ENCODE measurements at places on chromosomes 13 and 19.
A peak's percentile ranks its signal among the peaks of the same experiment; 100 is the strongest.

DNA sequence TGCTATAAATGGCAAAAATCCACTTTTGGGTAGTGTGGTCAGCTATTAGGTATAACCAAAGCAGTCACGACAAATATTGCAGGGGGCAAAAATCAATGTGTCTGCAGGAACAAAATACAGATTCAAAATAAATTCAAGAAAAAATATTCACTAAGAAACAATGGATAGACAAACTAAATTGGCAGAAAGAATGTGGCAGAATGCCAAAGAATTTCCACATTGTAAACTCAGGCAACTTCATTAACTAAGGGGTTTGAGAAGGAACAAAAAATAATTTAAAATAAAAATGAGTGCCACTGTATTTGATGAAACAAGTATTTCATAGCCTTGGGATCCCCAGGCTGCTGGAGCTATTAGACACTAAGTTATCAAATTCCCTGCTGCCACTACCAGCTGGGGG lies 193.1 kb downstream of the VWA8 start:
- DNase-seq: no peak

DNA sequence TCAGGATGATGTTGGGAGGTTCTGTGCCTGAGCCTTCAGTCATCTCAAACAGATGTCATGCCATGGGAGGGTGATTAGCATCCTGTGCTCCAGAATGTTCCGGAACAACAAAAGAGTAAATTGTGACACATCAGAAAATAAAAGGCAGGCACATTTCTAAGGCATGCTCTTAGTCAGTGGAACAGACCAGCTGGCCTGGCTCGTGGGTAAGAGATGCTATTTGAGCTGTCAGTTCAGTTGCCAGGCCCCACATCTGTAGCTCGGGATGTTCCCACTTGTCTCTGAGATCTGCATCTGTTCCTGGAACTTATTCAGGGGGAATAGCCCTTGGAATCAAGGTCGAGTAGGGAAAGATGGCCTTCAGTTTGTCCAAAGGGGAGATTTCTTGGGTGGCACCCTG lies 26.0 kb downstream of the OLFM4 start:
- DNase-seq: peak; percentile 49

DNA sequence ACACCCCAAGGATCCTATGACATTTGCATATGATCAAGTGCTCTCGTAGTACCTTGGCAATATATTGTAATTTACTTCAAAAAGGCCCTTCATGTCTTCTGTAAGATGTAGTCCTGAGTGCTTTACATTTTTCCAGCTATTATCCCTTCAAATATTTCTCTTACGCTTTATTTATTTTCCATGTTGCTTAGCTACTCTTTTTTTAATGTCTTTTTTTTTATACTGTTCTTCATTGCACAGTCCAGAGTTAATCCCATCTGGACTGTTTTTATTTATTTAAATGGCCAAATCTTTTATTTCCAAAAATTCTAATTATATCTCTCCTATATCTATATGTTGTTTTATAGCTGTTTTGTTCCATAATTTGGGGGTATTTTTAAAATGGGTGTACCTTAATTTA lies 371.3 kb downstream of the SLC7A1 start:
- no peak for DNase-seq

DNA sequence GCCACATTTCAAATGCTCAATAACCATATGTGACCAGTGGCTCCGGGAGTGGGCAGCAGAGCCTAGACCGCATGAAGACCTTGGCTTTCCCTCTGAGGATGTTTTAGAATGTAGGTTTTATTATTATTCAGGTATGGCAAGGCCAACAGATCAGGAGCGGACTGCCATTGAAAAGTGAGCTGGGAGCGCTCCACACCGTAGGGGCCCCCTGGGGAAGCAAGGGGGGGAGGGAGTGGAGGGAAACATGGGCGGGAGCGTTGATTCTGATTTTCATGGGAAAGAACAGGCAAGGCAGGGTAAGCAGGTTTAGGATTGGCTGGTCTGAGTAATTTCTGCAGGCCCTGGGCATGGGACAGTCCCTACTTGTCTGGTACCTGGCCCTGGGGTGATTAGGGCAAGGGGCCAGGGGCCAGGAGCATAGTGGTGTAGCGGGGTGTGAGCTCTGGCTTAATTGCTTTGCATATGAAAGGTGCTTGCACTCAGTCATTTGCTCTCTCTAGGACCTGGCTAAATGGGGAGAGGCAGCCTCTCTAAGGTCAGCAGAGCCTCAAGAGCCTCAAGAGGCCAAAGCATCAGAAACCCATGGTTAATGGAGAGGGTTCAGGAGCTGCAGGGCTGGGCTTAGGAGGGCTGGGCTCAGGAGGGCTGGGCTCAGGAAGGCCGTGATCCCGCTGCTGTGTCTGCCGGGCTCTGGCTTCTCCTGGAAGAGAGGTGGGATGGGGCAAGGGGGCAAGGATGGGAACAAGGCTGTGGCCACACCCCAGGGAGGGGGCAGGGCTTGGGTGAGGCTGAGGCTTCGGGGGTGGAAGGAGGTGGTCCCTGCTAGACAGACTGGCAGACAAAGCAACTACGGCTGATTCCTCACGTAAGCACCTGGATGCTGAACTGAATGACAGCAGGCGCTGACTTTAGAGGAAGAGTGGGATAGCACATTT lies 82.0 kb upstream of the WASF3 start:
- no peak for DNase-seq

DNA sequence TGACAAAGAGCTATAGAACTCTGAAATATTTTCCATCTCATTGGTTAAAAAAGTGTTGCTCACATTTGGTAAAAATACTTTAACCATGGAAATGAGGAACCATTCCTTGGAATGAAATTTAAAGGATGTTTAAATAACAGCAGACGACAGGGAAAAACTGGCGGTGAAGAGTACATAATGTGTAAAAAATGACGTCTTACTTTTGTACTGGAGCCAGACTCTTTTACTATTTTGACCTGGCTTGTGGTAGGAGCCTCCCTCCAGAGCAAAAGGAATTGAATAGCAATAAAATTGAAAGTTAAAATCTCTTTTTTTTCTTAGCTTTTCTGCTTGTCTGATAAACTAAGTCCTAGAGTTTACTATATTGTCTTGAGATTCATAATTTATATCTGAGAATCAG lies 426.2 kb upstream of the KLHL1 start:
- no peak for DNase-seq

- peak; percentile 34 for DNase-seq
These were observed 3.0 kb upstream of the COX6B1 start for GRCh38 chr19:35644987-35645679.

GRCh38 chr19:7597689-7598088 lies 2.0 kb downstream of the CAMSAP3 start:
- no peak for DNase-seq

- DNase-seq: no peak
These were observed 48.3 kb upstream of the ATP12A start for GRCh38 chr13:24631922-24632321.

- DNase-seq: no peak
These were observed 47.5 kb downstream of the DCT start for GRCh38 chr13:94431987-94432386.

DNA sequence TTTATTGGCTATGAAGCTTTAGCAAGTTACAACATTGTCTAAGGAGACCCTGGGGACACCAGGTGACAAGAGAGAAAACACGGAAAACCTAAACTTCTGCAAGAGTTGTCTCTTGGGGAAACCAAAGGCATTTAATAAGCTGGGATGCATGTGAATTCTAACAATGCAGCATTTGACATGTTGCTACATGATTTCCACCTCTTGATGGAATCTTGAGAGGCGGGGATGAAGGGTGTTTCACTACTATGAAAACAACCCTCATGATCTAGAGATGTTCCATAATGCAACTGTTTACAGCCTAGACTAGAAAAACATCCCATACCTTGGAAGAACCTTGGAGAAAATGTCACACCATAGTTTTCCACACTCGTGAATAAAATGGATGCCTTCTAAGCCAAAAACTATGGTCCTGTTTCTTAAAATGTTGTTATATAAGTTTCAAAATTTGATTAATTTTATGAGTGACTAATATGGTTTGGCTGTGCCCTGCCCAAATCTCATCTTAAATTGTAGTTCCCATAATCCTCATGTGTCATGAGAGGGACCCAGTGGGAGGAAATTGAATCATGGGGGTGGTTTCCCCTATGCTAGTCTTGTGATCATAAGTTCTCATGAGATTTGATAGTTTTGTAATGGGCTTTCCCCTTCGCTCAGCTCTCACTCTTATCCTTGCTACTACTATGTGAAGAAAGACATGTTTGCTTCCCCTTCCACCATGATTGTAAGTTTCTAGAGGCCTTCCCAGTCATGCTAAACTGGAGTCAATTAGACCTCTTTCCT lies 164.6 kb downstream of the TNFSF13B start:
- DNase-seq: no peak

GRCh38 chr19:31096935-31097545 lies 252.2 kb downstream of the TSHZ3 start:
- no peak for DNase-seq

DNA sequence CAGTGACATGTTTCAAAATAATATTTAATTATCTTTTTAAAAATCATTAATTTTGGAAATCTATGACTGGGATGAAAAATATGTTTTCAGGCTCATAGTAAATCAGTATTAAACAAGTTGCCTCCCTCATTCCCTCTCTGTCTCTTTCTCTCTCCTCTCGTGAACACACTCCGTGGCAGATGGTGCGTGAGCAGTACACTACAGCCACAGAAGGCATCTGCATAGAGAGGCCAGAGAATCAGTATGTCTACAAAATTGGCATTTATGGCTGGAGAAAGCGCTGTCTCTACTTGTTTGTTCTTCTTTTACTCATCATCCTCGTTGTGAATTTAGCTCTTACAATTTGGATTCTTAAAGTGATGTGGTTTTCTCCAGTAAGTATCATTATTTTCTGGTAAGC lies 22.7 kb downstream of the SGCG start:
- peak; percentile 61 for DNase-seq

DNA sequence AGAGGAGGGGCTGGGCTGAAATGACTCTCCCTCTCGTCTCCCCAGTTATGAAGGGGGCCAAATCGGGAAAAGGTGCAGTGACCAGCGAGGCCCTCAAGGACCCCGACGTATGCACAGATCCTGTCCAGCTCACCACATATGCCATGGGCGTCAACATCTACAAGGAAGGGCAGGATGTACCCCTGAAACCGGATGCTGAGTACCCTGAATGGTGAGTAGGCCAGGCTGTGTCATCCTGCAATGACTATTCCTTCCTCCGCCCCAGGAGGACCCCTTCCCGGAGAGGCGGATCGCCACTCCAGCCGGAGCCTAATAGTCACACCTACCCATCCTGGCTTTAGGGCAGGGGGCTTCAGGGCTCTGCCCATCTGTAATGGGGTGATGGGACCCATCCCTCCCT lies 2.6 kb downstream of the MRPL54 start:
- DNase-seq: no peak

DNA sequence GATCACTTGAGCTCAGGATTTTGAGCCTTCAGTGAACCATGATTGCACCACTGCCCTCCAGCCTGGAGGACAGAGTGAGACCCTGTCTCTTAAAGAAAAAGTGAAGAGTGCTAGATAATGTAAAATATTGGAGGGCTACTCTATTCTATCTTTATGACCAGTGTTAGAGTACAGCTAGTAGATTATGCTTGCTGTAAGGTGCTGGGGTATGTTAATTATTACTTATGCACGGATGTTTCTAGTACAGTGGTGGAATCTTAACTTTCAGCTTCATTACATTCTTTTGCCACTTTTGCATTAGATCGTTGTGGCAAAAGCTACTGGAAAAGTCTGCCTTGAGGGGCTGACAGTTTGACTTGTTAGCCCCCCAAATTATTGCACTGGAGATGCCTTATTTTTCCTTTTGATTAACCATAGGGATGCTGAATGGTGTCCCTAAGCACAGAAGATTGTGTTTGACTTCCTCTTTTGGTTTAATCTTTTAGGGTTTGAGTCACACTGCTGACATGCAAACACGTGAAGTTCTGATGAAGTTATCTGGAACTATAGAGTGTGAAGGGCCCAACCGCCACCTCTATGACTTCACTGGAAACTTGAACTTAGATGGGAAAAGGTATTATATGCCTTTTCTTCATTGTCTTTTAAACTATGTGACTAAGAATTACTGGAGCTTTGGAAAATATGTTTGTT lies 169.8 kb downstream of the ATP8A2 start:
- no peak for DNase-seq

DNA sequence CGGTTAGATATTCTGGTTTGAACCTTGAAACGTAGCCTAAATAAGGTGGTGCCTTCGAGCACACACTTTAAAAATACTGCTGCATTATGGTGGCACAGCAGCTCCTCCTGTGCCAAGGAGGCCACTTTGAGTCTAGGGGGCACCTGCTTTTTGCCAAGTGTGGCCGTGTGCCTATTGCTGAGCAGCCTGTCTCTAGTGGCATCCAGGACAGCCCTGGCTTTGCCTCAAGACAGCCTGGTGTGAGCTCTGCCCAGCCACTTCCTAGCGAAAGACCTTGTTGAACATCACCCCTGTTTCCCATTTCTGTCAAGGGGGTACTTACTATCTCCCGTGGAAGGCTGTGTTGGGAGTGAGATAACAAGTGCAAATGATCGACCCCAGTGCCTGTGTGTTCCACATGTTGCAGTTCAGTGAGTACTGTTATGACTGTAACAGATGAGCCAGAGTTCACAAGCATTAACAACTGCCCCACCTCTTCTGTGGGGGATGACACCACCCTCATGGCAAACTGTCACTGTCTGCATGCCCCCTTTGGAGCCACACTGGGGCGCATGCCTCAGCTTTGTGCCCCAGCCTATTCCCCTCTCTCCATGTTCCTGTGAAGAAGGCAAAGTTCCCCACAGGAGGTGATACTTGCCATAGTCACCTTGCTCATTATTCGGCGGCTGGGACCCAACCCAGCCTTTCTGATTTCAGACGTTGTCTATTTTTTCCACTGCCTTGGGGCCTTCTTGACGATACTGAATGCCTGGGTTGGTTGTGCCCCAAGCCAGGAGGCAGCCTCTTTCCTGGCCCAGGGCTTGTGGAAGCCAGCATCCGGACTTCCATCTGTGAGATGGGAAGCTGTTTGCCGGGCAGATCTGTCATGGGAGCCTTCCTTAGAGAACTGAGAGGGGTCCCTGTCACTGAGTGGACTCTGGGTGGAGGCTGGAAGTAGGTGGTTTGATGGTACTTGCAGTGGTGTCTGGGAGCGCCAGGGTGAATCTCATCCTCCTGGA lies 5.4 kb downstream of the GATAD2A start:
- no peak for DNase-seq

- peak; percentile 84 for DNase-seq
These were observed 1.1 kb upstream of the KCTD15 start for GRCh38 chr19:33795370-33796163.

- DNase-seq: no peak
These were observed 742.8 kb downstream of the DACH1 start for GRCh38 chr13:71124230-71124629.

- no peak for DNase-seq
These were observed 8.9 kb upstream of the DGKH start for GRCh38 chr13:42039457-42039945.
